ENCODE measurements at places on chromosomes 16 and 17.

DNA sequence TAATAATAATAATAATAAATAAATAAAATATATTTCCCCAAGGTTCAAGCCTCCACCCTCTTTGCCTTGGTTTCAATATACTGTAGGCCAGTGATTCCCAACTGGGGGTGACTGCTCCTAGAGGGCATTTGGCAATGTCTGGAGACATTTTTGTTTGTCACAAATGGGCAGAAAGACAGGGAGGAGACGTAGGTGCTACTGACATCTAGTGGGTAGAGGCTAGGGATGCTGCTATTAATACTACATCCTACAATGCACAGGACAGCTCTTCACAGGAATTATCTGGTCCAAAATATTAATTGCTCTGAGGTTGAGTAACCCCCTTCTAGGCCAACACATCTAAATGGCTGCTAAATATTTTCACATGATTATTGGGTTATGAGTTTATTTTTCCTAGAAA, 12.8 kb upstream of the PRR14 start:
- peak; percentile 65 for DNase-seq

- DNase-seq: no peak
These were observed 32.1 kb downstream of the USP43 start for GRCh38 chr17:9677411-9677810.

DNA sequence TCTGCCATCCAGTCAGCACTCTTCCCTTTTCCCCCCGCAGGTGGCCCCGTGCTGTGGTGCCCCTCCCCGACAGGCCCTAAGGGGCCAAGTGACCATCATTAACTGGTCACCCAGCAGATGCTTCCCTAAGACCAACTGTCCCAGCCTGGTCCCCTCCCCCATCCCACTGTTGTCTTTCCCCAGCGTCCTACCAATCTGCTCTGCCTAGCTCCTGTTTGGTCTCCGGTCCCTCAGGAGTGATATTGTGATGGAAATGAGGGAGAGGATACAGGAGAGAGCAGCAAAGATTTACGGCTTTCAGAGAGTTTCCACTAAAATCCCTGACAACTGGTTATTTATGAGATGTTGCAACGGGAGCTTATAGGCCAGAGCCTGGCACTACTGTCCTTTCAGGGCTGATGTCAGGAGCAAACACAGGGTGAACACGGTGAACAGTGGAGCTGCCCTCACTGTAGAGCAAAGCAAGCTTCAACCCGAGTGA, 1.4 kb upstream of the TTLL6 start:
- no peak for DNase-seq

DNA sequence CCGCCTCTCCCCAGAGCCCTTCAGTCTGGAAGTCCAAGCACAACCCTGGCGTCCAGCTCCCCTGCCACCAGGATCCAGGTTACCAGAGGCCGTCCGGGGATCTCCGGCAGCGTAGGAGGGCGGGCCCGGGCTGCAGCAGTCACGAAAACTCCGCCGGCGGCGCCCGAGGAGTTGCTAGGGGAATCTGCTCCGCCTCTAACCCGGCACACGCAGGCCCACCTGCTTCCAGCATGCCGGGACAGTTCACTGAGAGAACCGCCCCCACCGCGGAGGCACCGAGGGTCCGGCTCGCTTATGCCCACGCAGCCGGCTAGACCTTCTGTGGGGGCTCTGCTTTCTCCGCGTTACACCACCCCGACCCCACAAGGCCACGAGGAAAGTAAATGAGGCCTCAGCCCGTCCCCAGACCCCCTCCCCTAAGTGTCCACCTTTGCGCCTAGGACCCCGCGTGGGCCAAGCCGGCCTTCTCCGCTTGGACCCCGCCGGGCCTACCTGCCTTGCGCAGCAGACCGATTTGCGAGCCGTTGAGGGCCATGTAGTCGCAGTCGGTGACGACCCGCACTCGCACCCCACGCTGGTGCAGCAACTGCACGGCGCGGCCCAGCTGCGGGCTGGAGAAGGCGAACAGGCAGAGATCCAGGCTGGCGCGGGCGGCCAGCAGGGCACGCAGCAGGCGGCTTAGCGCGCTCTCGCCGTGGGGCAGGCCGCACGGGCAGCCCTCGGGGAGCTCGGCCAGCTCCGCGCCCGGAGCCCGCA, 587 bp downstream of the PLD6 start:
- peak; percentile 67 for DNase-seq

- DNase-seq: no peak
These were observed 61.3 kb upstream of the SDK2 start for GRCh38 chr17:73705594-73705993.

DNA sequence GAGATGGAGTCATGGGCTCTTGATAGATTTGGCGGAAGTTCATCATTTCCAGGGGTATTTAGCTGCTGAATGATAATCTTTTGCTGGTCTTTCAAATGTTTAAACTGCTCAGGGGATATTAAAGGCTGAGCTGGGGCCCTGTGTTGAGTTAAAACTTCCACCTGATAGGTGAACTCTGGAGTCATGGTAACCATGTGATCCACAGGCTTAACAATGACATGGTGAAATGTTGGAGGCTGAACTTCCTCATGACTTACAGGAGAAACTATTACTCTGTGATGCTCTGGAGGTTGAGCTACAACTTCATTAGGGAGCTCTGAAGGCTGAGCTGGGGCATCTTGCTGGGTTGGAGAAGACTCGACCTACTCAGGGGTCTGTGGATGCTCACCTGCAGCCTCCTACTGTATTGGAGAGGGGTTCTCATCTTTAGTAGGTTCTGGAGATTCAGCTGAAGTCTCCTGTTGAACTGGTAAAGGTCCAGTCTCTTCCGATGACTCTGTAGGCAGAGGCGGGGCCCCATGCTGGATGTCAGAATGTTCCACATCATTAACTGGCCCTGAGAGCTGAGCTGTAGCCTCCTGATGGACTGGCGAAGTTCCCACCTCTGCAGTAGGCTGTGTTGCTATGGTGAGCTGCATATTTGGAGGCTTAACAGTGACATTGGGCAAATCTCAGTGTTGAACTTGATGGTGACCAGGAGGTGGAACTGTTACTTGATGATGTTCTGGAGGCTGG, 24.2 kb downstream of the RDM1 start:
- peak; percentile 48 for DNase-seq

DNA sequence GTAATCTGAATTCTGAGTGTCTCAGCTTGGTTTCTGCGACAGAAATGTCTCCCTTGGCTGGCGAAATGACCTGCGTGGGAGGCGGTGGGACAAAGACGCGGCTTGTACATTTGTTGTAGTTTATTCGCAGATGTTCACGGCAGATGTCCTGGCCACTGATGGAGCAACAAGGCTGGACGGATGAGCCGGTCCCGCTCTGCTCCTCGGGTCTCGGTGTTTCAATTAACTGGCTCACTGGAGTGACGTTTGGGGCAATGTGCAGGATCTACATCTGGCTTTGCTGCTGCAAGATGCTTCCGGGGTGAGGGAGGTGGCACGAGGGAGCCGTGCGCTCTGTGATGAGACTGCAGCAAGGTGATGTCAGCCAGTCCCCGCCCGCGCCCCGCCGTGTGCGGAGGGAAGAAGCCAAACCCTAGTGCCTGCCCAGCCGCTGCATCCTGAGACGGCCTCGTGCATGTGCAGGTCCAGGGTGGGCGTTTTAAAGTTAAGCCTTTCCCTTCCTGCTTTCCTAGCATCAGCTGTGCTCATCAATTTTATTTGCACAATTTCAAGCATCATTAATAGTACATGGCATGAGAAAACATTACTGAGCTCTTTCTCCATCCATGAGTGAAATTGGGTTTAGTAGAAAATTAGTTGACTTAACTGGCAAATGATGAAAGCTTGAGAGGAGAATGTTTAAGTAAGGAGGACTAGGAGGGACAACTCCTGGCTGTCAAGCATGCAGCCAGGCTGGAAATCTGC, 44.4 kb downstream of the MGAT5B start:
- no peak for DNase-seq

DNA sequence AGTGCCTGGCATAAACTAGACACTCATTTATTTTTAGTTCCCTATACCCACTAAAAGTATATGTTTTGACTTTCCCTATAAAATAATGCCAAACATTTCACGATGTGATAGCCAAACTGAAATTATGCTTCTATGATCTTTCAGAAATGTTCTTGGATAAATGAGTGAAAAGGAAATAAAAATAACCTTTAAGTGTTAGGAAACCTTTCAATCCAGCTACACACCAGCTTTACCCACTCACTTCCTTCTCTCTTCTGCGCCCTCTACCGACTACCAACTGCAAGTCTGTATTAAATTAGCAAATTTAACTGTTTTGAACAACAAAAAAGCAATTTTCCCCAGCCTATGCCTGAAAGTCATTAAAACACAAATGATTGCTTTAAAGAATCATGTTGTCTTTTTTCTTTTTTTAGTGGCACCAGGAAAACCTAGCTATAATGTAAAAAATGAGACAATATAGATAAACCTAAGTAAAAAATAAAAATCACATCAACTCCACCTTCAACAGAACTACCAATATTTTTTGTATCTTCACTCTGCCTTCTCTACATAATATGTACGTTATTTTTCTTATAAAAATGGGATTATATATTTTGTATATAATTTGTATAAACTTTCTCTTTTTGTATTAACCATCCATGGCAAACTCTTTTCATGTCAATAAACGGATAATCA, 13.2 kb upstream of the TMEM100 start:
- peak; percentile 57 for DNase-seq

DNA sequence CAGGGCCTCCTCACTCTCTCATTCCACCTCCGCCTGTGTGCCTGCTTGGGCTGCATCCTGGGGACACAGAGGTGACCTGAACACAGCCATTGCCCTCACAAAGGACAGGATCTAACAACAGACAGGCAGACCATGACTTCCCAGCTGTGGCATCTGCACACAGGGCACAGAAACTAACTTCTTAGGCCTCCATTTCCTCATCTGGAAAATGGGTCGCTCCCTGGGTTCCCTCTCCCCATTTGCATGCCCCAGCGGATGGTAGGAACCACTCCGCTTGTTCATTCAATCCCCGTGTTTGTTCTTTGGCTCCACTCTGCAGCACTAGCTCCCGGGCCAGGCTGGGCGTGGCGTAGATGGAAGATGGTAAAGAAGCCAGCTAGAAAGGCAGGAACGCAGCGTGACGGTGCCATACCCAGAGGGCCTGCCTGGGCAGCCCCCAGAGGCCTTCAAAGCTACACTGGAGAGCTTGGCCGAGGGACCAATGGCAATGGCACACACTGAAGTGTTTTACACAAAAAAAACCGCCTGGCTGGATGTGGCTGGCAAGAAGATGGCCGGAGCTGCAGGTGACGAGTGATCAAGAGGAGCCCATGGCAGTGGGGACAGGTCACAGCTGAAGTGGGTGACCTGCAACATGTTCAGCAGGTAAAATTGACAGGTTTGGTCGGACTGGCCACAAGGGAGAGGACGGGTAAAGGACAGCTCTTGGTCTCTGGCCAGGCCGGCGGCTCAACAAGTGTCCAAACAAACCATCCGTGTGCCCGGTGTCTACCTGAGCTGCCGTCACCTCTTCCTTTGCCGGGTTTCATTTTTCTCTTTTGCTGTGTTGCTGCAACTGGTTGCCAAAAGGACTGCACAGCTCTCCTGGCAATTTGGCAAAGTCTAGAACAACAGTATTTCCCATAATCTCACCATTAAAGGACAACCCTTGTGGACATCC, 66.9 kb downstream of the SOCS1 start:
- DNase-seq: no peak

GRCh38 chr17:18319604-18320256, 4.6 kb downstream of the SMCR8 start:
- peak; percentile 51 for DNase-seq

DNA sequence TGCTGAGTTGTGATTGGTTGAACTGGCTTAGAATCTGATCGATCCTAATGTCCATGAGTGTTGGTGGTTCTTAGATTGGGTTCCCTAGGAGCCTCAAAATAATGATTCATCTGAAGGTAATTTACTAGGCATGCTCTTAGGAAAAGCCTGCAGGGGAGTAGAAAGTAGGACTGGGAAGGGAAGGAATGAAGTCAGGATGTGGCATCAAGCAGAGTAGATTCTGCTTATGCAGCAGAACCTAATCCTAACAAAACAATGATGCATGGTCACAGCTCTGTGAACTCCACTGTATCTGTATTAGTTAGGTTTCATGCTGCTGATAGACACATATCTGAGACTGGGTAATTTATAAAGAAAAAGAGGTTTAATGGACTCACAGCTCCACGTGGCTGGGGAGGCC, 132.5 kb downstream of the HS3ST2 start:
- no peak for DNase-seq

DNA sequence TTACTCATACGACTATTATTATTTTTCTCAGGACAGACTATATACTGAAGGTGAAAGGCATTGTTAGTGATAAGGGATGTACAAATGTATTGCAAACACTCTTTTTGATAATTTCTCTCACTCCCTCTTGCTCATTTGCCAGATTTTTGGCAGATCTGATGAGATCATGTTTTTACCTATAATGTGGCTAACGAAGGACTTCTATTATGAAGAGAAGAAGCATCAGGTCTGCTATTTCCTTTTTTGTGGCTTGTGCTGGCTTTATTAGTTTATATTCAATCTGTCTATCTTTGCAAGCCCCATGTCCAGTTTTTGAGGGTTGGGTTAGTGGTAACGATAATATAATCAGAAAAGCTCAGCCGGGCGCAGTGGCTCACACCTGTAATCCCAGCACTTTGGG, 22.5 kb upstream of the SCIMP start:
- DNase-seq: no peak

DNA sequence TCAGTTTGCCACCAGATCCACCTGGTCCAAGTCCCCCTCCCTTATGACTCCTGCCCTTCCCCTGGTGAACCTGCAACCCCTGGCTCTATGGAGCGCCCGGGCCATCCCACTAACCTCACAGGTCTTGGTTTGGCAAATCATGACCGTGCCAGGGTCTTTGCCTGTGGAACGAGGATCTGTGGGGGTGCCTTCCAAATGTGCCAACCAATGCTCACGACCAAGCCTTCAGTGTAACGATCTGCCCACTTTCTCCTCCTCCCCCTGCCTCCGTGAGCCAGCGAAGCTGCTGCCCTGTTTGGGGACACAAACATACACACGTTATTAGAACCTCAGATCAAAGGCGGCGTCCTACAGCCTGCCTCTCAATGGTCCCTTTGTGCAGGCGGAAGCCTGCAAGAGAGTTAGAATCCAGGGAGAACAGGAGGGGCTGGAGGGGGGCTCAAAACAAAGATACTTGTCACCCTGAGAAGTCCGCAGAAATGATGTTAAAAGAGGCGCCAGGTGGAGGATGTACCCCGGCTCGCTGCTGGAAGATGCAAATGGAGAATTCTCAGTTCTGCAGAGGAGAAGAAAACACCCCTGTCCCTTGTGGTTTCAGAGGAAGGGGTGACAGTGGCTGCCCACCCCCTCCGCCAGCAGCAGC, 9.0 kb upstream of the NKD1 start:
- no peak for DNase-seq

- DNase-seq: no peak
These were observed 81.8 kb downstream of the C16orf78 start for GRCh38 chr16:49455181-49455990.

GRCh38 chr17:18925187-18925586, 26.8 kb upstream of the SLC5A10 start:
- no peak for DNase-seq

- DNase-seq: peak; percentile 39
These were observed 4.6 kb downstream of the ZSCAN10 start for GRCh38 chr16:3094289-3095027.
